A172 (cell line): ENCODE measurements at places on chromosomes 3 and 15. TPM values are rescaled to one million over a fixed set of nuclear protein-coding genes. Genes with fewer than 3 reads are reported as not detected.

The IL5RA gene
- not detected in 2 replicates for total RNA-seq

The CCDC66 gene
- total RNA-seq: 19.6 and 39.9 TPM in 2 replicates

The RTP3 gene
- not detected in 2 replicates for total RNA-seq

The DENND6A gene
- total RNA-seq: 37.2 and 41.0 TPM in 2 replicates

The DUOX1 gene
- total RNA-seq: not detected in 2 replicates

The DUOXA2 gene
- total RNA-seq: not detected in 2 replicates

The SLC22A13 gene
- total RNA-seq: not detected in 2 replicates

The LYZL4 gene
- not detected in 2 replicates for total RNA-seq

The GLT8D1 gene
- total RNA-seq: 74.6 and 100 TPM in 2 replicates

The NANOGP8 gene
- total RNA-seq: not detected in 2 replicates

The CHRNA7 gene
- 0.10 and 0.19 TPM in 2 replicates for total RNA-seq

The TICRR gene
- 6.4 and 7.0 TPM in 2 replicates for total RNA-seq
